ENCODE measurements at places on chromosomes 16 and 17.

- DNase-seq = no peak
Measured at GRCh38 chr17:35790841-35791240, 4.6 kb downstream of the MMP28 start.

GRCh38 chr16:56192986-56193945, 2.0 kb downstream of the GNAO1 start:
- no peak for DNase-seq

DNA sequence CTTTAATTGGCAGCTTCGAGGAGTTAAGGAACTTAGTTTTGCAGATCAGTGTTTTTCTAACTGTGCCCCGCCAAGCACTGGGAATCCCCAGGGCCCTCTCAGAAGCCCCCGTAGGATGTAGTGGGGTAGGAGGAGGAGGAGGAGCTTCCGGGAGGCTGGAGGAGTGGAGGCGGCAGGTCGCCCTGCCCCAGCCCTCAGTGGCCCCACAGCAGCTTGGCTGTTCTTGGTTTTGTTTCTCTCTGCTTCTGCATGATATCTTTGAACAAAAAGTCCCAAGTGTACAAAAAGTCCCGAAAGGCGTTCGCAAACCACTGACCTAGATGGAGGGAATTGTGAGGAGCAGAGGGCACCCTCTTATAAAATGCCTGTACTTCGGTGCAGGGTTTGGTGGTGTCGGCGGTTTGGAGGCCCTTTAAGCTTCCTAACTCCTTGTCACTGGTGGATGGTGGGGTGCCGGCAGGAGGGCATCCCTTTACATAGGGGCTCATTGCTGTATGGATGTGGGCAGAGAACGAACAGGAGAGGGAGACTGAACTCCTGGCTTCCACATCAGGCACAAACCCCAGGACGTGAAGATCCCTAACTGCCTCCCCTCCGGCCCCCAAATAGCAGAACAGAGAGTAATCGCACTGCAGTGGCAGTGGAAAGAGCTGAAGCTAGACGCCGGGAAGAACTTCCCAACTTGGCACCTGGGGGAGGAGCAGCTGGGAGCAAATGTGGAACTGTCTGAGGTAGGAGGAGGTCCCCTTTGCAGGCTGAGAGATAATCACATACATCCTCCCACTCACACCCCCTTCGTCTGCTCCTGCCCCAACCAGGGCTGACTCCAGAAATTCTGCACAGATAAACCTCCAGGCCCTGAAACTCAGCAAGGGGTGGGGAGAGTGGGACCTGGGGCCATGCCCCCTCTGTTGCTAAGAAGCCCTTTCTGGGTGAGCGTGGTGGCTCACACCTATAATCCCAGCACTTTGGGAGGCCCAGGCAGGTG, 20.1 kb downstream of the EPOP start:
- no peak for DNase-seq

DNA sequence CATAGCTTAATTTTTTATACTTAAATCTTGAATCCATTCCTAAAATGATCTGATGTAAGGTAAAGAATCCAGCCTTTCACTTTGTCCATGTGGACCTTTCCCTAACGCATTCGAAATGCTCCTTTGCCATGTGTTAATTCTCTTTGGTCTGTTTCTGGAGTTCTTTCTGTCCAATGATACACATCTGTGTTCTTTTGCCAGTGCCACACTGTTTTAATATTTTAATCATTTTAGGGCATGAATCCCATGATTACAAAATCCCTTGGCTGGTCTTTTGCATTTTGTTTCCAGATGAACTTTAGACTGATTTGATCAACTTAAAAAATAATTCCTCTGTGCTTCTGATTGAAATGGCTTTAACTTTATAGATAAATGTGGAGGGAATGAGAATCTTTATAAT, 74.1 kb downstream of the NTN1 start:
- no peak for DNase-seq

- no peak for DNase-seq
Measured at GRCh38 chr17:40547079-40547784, 18.0 kb downstream of the CCR7 start.

All from activated CD8-positive, alpha-beta memory T cell treated with anti-CD3 and anti-CD28 coated beads for 48 hours (primary cell).